ENCODE measurements at places on chromosomes 2 and 18.

GRCh38 chr2:44543773-44544725 is 182.3 kb downstream of the CAMKMT start:
- peak; percentile 84 for DNase-seq

DNA sequence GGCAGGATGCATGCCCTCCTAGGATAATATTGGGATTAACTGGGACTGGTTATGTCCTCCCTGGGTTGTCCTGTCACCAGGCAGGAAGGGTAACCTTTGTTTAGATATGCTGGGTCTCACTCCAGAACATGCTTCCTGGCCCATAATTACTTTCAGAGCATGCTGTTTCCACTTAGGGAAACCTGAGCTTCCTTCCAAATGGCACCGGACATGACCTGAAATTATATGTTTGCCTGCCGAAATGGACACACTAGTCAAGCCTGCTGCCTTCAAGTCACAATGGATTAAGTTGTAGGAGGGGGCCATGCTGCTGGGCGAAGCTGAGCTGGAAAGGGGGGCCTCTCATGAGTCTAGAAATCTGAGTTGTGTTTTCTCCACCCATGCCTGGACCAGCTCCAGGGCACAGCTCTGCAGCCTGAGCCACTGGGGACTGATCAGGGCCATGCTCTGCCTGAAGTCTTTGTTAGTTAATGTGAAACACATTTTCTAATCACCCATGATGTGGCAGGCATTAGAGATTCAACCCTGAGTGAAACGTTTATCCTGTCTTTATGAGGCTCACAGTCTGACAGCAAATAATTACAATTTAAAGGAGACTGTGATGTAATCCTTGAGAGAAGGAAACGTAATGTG is 273.3 kb downstream of the TNS1 start:
- no peak for DNase-seq

GRCh38 chr2:128305555-128306080 is 13.1 kb downstream of the HS6ST1 start:
- no peak for DNase-seq

GRCh38 chr2:71455741-71456569 is 2.6 kb downstream of the DYSF start:
- DNase-seq = peak; percentile 86

DNA sequence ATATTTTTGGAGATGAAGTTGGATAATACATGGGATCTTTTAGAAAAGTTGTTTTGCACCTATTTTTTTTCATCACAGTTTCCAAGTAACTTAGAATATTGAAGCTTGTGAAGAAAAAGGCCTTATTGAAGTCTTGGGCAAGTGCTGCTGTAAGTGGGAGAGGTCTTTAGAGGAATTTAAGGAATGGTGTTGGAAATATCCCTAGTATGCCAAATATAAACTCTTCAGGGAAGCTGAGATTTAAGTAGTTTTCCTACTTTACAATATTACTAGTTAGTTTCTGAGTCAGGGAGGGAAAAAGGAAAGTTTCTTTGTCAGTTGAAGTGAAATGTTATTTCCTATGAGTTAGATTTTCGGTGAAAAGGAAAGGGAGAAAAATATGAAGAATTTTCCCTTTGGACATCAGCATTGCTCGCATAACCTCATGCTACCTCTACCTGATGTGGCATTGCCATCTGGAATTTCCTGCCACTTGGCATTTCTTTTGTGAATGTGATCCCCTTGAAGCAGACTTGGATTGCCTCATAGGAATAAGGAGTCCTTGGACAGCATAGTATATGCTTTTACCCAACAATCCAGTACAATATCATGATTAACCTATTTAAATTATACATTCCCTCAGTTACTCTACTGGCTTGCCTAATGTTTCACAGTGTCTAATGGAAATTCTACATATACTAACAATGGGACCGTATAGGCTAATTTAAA is 12.1 kb downstream of the PLEKHH2 start:
- no peak for DNase-seq

- DNase-seq = no peak
Observed at GRCh38 chr2:58194458-58194857, 46.7 kb downstream of the FANCL start.

- DNase-seq = no peak
Observed at GRCh38 chr2:217993817-217994463, 8.9 kb downstream of the TNS1 start.

- no peak for DNase-seq
Observed at GRCh38 chr18:58132595-58133261, 88.7 kb downstream of the NEDD4L start.

DNA sequence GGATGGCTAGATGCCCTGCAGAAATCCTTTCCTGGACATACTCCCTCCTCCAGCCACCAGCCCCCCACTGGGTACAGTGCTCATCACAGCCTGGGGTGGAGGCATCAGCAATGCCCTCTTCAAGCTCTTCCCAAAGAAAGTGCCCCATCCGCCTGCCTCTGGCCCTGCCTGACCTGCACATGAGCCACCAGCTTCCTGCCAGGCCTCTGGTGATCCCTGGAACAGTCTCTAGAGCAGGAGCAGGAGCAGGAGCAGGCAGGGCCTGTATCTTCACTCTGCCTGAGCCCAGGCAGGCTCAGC is 54.1 kb upstream of the CAB39 start:
- DNase-seq = no peak

Data from NT2/D1 (cell line).